Cardiac muscle cell (in vitro differentiated cells and primary cell): ENCODE measurements at places on chromosomes 16 and 17.

DNA sequence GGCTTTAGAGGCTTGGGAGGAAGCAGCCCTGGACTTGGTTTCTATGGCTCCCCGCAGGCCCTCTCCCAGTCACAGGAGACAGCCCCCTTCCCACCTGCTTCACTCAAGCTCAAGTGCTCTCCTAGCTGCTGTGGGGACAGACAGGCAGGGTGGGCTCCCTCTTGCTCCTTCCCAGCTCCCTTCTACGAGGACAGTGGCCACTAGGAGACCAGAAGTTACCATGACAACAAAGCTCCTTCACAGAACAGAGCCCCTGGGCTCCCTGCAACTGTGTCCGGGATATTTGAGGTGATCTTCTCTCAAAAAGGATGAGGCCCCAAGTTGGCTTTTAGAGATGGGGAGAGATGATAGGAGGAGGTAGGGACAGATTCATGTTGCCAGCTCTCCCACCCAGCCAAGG is 116.3 kb downstream of the AMFR start:
- DNase-seq: no peak

- no peak for DNase-seq
Observed at GRCh38 chr16:425740-426114, 278 bp downstream of the RAB11FIP3 start.

GRCh38 chr16:86229866-86230656 is 280.3 kb upstream of the FOXF1 start:
- DNase-seq: no peak

GRCh38 chr16:1510941-1511351 is 17.8 kb downstream of the TELO2 start:
- DNase-seq: no peak

GRCh38 chr17:41775394-41776226 is 10.9 kb downstream of the JUP start:
- no peak for DNase-seq

DNA sequence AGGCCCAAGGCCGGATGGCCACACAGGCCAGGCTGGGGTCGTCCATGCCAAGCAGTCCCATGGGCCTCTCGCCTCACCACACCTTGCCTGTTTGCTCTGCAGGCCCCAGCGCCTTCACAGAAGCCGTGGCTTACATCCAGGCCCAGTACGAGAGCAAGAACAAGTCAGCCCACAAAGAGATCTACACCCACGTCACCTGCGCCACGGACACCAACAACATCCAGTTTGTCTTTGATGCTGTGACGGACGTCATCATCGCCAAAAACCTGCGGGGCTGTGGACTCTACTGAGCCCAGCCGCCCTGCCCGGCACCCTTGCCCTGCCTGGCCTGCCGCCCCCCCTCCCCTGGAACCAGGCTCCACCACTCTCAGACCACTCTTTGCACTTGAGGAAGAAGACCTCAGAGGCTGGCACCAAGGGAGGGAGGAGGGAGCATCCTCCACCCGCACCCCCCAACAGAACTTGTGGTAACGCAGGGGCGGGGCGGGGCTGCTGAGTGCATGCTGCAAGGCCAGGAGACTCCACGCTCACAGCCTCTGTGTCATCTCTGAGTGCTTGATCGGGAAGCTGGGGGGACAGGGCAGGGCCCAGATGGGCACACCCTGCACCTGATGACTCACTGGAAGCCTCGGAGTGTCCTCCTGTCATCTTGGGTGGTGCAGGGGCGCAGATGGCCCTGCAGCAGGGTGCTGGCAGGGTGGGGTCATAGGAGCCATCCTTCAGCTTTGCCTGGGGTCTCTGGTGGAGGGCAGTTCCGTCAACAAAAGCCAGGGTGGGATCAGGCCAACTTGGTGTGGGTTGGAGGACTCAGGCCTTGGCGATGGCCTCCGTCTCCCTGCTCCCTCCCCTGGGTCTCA is 81.5 kb downstream of the AMFR start:
- no peak for DNase-seq

DNA sequence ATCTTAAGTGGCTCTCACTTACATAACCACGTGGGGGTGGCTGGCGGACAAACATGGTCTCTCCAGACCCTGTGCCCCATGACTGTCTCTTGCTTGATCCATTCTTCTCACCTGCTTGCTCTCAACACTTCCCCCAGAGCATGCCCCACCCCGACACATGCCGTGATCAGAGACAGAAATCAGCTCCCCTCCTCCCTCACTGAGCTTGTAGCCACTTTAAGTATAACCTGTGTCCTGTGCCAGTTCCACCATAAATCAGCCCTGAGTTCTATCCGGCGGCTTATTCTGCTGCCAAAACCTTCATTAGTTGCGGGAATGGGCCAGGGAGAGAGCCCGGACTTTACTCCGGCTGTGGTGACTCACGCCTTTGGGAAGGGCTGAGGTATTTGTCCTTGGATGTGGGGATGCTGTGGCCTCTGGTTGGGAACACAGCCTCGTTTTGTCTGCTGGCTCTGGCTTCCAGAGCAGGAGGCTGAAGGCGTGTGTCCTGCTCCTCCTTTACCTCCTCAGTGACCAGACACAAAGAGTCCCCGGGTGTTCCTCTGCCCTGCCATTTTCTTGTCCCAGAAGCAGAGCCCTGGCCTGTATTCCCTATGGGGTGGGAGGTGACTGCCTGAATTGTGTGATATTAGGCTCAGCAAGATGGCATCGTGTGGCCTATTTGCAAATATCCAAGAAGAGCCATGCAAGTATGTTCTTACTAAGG is 21.1 kb downstream of the ANKRD40 start:
- peak; percentile 80 for DNase-seq
